ENCODE measurements at places on chromosomes 5 and 9.

DNA sequence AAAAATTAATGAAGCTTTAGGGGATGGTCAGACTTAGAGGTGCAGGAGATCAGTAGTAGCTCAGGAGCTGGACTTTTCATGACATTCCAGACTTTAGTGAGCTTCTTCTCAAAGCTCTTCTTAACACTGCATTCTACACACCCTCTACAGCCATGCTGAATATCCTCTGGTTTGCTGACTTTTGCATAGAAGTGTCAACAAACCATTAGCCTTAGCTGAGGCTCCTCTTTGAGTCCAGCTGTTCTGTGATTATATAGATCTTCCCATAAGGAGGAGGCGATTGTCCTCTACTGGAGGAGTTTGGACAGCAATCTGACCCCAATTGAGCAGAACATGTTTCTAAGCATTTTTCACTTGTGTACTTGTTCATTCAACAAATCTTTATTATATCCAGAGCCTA, 75.0 kb upstream of the RUSC2 start:
- no peak for DNase-seq

GRCh38 chr9:86983620-86984259, 36.4 kb upstream of the GAS1 start:
- no peak for DNase-seq

DNA sequence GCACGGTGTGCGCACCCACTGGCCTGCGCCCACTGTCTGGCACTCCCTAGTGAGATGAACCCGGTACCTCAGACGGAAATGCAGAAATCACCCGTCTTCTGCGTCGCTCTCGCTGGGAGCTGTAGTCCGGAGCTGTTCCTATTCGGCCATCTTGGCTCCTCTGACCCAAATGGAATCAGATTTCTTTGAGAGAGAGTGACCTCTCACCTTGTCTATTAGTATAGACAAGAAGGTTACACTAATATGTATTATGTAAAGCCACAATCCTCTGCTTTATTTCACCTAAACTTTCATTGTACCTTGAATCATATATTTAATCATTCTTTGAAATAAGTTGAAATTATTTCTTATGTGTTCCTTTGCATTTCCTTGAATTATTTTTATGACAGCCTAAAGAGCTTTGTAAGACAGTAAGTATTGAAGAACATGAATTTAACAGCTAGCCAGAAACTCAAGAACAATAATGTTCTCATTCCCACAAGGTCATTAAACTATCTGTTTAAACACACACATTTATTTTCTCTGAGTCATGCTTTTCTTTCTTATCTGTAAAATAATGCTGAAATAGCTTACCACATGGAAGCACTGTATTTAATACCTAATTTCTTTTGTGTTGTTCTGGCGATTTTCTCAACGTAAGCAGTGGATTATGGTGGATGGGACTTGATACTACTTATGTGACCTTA, 91.8 kb upstream of the DMRTA1 start:
- no peak for DNase-seq

DNA sequence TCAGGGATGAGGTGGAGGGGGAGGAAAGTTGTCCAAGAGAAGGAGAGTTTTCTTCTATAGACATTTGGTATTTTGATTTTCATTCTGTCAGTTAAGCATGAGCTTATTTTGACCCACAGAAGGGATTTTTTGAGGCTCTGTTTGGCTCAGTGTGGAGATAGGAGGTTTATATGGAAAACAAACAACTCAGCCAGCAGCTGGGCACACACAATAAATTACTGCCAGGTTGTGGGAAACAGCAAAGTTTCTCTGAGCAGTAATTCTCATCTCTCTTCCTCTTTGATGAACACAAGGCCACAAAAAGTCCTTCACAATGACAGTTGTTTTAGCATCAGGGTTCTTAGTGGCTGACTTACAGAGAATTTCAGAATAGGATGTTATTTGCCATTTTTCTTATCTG, 486.1 kb downstream of the KDM4C start:
- no peak for DNase-seq

- no peak for DNase-seq
Observed at GRCh38 chr5:95005811-95006210, 279.1 kb downstream of the MCTP1 start.

DNA sequence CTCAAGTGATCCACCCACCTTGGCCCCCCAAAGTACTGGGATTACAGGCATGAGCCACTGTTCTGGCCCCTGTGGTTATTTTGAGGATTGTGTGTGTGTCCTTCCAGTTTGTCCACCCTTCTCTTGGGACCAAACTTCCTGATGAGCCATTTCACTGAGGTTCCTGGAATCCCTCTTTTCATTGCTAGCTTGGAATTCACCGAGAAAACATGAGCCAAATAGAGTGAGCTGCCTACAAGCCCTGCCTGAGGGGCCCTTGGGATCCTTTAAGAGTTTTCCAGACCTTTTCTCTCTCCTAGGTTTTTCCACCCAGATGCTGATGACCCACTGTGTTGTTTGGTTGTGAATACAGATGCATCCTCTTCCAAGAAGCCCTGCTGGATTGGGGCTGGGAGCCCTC, 13.2 kb upstream of the KIF12 start:
- DNase-seq, result no peak

DNA sequence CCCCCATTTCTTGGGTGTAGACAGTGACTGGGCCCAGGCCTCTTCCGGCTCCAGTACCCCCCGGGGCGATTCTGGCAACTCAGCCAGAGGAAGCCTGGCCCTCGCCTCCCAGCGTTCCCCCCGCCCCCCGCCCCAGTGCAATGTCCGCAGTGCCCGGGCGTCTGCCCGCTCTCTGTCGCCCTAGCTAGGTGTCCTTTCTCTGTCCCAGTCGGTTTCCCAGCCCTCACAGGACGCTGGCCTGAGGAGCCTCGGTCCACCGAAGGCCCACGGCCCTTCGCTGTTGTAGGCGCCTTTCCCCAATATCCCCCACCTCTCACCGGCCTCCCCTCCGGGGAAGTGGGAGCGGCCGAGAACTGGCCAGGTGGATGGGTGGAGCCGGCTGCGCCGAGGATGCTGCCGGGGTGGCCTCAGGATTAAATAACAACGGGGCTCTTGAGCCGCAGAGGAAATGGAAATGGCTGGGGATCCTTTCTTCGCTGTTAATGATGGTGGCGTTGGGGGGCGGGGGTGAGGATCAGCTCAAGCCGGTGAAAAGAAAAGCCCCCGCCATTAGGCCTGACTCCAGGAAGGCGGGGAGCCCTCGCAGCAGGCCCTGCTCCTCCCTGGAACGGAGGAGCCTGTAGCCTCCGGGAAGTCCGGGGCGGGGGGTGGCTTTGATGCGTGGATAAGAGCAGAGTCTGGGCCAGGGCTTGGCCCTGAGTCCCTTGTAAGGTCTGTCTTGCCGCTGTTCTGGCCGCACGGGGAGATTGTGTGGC, 1.1 kb upstream of the SPRY4 start:
- no peak for DNase-seq

DNA sequence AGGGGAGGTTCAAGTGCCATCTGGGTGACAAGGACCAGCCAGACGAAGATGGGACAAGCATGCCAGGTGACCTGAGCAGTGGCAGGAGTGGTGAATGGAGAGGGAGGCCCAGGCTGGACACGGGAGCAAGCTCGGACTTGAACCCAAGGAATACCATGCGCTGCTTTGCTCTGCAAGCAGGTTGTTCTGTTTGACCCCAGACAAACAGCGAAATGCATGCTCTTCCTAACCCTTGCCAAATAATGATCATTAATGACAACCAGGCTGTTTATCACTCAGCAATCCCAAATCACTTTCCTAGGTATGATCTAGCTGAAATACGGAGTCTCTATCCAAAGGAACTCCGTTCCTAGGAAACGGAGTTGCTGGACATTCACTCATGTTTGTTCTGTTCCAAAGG, 77.4 kb downstream of the PTPDC1 start:
- DNase-seq, result no peak

DNA sequence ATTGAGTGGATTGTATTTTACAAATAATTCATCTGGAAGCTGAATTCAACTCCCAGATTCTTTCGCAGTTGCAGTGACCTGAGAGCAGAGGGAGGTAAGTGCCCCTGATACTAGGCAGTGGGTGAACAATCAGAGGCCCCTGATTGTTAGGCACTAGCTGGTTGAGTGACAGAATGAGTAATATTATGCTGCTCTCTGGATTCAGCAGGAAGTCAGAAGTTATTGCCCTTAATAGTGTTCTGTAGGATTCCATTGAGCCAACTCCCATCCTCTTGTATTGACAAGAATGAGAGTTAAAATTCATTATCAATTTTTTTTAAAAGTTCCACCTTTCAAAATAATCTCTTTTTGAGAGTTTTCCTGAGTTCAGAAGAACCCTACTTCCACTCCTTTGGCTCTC, 301.2 kb downstream of the DTWD2 start:
- DNase-seq, result no peak

DNA sequence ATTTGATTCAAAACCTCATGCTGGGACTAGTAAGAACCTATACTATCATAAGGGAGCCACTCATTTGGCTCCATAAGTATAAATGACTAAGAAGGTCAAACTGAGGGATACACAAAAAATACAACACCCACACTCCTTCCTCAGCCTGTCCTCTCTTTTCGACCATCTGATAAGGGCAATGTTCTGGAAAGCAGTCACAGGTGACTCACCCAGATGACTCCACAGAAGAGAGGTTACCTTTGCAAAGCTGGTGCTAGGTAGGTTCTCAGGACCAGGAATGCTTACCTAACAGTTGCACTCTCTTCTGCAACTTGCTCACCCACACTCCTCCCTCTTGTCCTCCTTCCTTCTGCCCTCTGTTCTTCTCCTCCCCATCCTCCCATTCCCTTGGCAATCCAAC, 32.9 kb downstream of the LHFPL2 start:
- DNase-seq, result no peak

DNA sequence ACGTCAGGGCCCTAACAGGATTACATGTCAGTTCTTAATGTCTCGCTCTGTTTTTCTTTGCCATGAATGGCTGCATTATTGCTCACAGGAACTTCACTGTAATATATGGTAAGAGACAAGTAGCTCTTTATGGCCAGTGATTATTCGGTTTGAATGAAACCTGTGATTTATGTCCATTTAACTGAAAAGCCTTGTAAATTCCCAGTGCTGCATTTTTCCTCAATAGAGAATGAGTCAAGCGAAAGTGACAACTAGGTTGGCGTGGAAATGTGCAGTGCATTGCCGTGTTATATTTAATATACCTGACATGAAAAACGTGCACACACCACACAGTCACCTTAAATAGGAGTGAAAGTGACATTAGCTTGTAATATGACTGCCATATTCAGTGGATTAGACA, 163.1 kb downstream of the PBX3 start:
- no peak for DNase-seq

GRCh38 chr5:79464695-79465332, 49.1 kb downstream of the HOMER1 start:
- no peak for DNase-seq

GRCh38 chr5:37888476-37888875, 48.6 kb upstream of the GDNF start:
- no peak for DNase-seq

- no peak for DNase-seq
Observed at GRCh38 chr9:38181866-38182265, 112.8 kb upstream of the SHB start.

DNA sequence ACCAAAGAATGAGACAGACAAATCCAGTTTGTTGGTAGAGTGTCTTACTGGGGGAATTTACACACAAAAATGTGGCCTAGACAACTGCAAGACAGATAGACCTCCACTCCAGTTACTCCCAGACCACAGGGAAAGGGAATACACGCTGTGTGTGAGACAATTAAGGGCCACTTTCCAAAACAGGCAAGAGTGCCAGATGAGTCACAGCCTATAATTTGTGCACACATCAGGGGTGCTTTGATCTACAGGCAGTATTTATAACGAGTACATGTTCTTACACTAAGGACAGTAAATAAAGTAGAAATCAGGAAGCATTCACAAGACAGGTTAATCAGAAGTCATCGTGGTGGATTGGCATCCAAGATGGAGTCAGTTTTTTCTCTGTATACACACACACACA, 114.8 kb downstream of the ZNF622 start:
- no peak for DNase-seq

DNA sequence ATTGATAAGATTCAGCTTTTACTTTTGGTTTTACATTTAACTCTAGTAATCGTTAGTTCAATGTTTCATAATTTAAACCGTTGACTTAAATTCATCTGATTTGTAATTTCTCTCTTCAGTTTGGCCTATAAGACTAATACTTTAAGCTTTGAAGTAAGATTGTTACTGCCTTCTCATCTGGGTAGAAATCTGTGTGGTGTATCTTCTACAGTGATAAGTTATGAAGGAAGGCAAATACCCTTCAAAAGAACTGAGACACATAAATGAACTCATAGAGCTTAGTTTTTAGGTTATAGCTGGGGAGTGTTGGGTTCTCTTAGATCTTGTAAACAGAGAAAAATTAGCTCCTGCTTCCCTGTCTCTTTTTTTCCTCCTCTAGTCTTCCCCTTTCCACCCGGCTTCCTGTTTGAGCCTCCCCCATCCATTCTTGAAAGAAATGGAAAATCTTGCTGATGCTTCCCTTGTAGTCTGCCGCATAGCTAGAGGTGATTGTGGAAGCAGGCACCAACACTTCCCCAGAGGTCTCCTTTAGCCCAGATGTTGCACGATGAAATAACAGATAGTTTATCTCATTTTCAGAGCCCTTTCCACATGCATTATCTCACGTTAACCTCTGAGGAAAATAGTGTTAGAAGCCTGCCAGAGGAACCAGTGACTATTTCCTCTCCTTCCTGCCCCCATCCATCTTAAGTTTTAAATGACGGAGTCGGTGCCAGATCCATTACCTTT, 2.0 kb upstream of the F2RL2 start:
- no peak for DNase-seq

DNA sequence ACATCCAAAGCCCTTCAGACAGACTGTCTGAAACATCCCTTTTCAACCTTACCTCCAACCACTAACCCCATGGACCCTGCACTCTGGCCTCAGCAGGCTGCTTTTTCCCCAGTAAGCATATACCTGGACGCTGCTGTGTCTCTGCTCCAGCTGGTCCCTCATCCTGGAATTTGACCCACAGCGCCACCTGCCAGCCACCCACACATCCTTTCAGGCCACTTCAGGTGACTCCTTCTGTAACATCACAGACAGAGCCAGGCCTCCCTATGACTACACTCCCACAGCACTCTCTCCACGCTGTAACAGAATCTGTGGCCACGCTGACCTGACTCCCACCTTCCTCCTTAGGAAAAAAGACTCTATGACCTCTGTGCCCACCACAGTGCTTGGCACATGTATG, 3.4 kb downstream of the MGAT1 start:
- no peak for DNase-seq

- no peak for DNase-seq
Observed at GRCh38 chr9:130495067-130495466, 50.3 kb downstream of the ASS1 start.

- no peak for DNase-seq
Observed at GRCh38 chr5:163363389-163363788, 74.0 kb upstream of the CCNG1 start.
